ENCODE measurements at places on chromosomes 5 and 9.

- no peak for DNase-seq
Measured at GRCh38 chr9:25453875-25454274, 224.4 kb downstream of the TUSC1 start.

DNA sequence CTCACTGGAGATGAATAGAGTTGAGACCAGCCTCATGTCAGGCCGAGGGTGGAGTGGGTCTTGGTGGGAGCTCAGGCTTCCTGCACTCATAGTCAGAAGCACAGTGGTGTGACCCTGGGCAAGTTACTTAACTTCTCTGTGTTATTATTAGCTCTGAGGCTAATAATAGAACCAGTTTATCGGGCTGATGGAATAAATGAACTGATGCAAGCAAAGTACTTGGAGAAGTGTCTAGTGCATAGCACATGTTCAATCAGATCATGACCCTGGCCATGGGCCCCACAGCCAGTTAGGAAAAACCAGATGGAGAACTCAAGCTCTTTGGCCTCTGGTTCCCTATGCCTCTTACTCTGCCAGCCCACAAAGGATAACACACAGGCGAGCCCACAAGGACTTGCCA, 45.3 kb upstream of the OSMR start:
- no peak for DNase-seq

DNA sequence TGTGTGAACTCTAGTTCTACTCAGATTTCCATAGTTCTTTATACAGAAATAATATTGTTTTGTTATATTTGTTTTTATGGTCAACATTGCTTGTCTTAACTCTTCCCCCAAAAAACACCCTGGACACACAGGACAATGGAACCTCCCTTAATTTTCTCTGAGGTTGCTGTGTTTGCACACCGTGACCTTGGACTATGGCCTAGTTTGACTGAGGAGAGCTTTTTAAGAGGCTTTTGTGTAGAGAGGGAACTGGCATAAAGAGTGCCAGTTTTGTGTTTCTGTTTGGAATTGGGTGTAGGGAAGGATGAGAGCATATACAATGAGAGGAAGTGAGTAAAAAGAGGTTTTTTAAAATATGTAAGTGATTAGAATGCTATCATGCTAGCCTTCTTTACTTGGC, 101.1 kb upstream of the MEF2C start:
- DNase-seq, result no peak

DNA sequence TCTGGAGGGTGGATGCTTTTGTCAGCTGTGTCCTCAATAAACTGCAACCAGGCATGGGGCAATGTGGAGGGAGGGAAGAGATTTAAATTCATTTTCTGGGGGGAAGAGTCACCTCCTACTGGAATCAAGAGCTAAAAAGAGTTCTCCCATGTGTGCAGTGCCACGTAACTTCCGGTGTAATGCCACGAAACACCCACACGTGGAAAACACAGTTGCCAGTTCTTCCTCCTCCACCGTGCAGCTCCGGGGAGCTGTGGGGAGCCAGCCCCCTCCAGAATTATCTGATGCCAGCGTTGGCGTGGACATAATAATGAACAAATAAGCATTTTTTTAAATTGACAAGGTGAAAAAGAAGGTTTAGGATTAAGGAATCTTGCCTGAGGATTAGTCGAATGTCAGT, 32.1 kb upstream of the MED10 start:
- no peak for DNase-seq

GRCh38 chr5:39080597-39081204, 6.5 kb upstream of the RICTOR start:
- peak; percentile 74 for DNase-seq

GRCh38 chr9:77697238-77697984, 49.3 kb upstream of the GNA14 start:
- no peak for DNase-seq

DNA sequence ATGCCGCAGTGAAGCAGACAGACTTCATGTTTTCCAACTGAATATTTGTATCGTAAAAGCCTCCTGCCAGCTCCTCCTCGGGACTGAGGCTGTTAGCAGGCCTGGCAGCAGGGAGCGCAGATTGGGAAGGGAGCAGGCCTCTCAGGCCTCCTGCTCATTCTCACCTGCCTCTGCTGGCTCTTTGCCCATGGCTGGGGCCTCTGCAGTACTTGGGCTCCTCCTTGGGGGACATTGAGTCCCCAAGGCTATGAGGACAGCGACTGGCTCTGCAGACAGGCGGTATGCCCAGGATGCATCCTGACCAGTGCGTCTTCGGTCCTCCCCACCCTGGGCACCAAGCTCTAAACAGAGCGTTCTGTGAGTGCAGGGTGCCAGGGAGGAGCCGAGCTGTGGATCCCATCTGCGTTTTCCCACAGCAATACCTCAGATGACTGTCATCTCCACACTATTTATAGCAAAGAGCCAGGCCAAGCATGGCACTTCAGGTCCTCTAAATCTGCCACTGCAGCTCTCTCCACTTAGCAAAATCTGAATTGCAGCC, 38.7 kb downstream of the TSTD2 start:
- DNase-seq, result no peak

- peak; percentile 65 for DNase-seq
Measured at GRCh38 chr5:43161244-43161643, 30.8 kb upstream of the NIM1K start.

DNA sequence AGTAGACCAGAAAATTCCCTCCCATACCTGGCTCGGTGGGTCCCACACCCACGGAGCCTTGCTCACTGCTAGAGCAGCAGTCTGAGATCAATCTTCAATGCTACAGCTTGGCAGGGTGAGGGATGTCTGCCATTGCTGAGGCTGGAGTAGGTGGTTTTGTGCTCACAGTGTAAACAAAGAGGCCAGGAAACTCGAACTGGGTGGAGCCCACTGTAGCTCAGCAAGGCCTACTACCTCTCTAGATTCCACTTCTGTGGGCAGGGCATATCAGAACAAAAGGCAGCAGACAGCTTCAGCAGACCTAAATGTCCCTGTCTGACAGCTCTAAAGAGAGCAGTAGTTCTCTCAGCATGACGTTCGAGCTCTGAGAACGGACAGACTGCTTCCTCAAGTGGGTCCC, 5.6 kb upstream of the GZMA start:
- DNase-seq, result no peak

- no peak for DNase-seq
Measured at GRCh38 chr5:75524071-75524470, 12.4 kb downstream of the POLK start.

- no peak for DNase-seq
Measured at GRCh38 chr9:125153712-125154367, 10.5 kb upstream of the SCAI start.

- DNase-seq, result peak; percentile 97
Measured at GRCh38 chr9:83920927-83921707, at the start of gene KIF27. Gene KIF27, minus strand, starts transcription at chr9:83921432. Its CDS starts 5,841 bp downstream, at chr9:83915591.

DNA sequence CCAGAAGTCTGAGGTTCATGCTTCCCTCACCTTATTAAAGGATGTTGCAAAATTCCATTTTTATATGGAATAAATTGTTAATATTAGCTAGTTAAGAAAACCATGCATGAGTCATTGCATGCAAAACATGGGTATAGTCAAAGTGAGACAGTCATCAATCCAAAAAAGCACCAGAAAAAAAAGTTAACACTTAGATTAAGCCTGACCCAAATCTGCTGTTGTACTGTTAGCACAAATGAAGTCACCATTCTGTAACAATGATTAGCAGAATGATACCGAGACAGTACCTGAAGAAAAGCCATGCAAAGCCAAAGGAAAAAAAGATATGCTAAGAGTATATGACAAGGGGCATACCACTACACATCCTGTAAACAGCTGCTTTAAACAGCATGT, 49.5 kb downstream of the PKD2L2 start:
- DNase-seq, result no peak

DNA sequence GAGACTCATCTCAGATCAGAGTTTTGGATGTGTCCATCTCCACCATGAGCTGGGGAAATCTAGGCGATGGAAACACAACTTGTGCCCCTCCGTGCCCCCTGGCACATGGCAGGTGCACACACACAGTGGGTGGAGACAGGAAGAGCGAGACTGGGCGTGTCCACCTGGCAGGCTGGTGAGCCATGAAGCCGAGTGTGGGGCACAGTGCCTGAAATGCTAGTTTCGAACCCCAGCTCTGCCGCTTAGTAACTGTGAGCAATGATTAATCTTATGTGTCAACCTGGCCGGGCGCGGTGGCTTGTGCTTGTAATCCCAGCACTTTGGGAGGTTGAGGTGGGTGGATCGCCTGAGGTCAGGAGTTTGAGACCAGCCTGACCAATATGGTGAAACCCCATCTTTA, 80.8 kb upstream of the RNU6ATAC start:
- no peak for DNase-seq

- peak; percentile 51 for DNase-seq
Measured at GRCh38 chr5:139131465-139131864, 66.7 kb downstream of the SIL1 start.

DNA sequence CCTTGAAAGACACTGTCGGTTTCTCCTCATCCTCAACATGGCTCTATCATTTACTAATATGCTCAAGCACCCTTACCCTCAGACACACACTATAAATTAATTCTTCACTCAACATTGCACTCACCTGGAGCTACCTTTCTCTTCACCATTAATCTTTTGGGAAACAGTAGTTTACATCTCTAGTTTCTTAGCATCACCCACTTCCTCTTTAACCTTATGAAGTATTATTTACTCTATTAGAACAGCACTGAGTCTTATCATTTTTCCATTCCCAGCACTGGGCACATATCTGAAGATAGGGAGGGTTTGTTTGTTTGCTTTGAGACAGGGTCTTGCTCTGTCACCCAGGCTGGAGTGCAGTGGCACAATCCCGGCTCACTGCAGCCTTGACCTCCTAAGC, 213.5 kb downstream of the SMARCA2 start:
- no peak for DNase-seq

- no peak for DNase-seq
Measured at GRCh38 chr9:132183134-132183533, 21.3 kb downstream of the NTNG2 start.

DNA sequence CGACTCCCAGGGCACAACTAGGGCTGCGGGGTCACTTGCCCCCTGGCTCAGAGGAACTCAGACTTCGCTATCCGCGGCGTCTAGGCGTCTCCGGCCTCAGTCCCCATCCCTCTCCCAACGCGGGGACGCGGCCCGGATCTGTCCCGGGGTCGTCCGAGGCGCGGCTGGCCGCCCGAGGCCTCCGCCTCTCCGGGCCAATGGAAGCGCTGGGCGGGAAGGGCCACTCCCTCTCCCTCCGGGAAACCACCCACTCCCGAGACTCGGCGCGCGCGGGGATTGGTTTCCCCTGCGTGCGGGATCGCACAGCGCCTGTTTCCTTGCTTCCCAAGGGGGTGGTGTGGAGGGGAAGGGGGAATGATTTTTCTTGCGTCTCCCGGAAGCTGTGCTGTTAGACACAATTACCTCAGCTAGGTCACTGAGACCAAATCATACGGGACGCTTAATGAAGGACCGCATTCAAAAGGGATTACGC, 38.3 kb downstream of the NR2F1 start:
- no peak for DNase-seq

- no peak for DNase-seq
Measured at GRCh38 chr5:36531401-36531800, 75.0 kb upstream of the SLC1A3 start.

DNA sequence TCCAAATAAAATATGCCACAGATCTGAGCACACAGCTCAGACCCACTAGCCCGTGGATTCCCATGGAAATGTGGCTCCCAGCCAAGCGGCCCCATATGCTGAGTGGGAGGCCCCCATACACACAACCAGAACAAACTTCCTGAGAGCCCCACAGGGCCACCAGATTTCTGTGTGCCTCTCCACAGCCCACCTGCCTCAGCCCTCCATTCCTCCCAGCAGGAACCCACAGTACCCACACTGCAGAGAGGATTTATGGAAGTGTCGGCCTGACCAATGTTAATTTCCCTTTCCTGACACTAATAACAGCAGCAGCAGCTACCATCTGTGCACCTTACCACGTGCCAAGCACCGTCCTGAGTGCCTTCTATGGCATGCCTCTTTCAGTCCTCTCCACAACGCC, 99.3 kb upstream of the SPOCK1 start:
- peak; percentile 82 for DNase-seq

GRCh38 chr9:89555451-89556375, 49.1 kb upstream of the GADD45G start:
- peak; percentile 64 for DNase-seq

- DNase-seq, result no peak
Measured at GRCh38 chr5:62284946-62285891, 20.8 kb upstream of the KIF2A start.

- peak; percentile 46 for DNase-seq
Measured at GRCh38 chr5:140372971-140373487, 13.0 kb downstream of the SLC4A9 start.

GRCh38 chr5:178313316-178313715, 80.7 kb upstream of the PHYKPL start:
- no peak for DNase-seq

GRCh38 chr9:135693265-135693664, 6.0 kb downstream of the SOHLH1 start:
- no peak for DNase-seq

DNA sequence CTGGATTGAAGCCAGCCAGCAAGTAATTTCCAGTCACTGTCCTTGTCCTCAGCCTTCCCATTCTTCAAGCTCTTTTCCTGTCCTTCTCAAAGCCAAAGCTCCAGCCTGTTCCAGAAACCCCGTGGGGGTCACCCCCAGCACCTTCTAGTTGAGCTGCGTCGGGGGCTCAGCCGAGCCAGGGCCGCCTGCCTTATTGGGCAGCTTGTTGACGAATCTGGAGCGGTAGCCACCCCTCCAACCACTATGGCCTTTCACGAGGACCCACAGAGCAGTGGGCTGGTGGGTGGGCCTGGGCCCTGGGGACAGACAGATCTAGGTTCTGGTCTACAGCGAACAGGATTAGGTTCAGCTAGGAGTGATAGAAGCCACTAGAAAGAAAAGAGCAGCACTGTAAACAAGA, 47.3 kb downstream of the TSPAN17 start:
- DNase-seq, result no peak

DNA sequence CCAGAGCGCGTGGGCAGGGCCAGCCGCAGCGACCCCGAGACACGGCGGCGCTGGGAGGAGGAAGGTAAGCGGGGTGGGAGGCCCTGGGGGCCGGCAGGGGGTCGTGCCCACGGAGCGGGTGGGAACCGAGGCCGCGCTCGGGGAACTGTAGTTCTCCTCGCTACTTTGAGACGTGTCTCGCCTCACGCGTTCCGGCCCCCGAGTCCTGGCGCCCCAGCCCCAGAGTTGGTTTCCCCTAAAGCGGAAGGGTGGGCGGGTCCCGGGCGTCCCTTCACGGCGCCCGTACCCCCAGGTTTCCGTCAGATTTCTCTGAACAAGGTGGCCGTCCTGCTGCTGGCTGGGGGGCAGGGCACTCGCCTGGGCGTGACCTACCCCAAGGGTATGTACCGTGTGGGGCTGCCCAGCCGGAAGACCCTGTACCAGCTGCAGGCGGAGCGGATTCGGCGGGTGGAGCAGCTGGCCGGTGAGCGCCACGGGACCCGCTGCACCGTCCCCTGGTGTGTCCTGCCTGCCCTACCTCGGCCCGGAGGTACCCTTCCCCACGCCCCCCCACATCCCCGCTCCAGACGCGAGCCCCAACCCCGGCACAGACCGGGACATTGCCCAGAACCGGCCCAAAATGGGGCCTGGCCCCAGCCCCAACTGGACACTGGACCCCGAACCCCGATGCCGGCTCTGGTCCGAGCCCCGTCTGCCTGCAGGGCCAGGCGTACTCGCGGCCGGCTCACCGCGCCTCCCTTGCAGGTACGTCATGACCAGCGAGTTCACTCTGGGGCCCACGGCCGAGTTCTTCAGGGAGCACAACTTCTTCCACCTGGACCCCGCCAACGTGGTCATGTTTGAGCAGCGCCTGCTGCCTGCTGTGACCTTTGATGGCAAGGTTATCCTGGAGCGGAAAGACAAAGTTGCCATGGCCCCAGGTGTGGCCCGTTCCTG, 709 bp downstream of the UAP1L1 start:
- DNase-seq, result peak; percentile 61

- DNase-seq, result peak; percentile 89
Measured at GRCh38 chr5:42889311-42889933, 77.7 kb upstream of the SELENOP start.
